ENCODE measurements at places on chromosomes 6 and 20.

- DNase-seq, result no peak
Observed at GRCh38 chr6:19754686-19755085, 82.5 kb upstream of the ID4 start.

- DNase-seq, result no peak
Observed at GRCh38 chr20:1538655-1539054, 18.9 kb downstream of the SIRPD start.

DNA sequence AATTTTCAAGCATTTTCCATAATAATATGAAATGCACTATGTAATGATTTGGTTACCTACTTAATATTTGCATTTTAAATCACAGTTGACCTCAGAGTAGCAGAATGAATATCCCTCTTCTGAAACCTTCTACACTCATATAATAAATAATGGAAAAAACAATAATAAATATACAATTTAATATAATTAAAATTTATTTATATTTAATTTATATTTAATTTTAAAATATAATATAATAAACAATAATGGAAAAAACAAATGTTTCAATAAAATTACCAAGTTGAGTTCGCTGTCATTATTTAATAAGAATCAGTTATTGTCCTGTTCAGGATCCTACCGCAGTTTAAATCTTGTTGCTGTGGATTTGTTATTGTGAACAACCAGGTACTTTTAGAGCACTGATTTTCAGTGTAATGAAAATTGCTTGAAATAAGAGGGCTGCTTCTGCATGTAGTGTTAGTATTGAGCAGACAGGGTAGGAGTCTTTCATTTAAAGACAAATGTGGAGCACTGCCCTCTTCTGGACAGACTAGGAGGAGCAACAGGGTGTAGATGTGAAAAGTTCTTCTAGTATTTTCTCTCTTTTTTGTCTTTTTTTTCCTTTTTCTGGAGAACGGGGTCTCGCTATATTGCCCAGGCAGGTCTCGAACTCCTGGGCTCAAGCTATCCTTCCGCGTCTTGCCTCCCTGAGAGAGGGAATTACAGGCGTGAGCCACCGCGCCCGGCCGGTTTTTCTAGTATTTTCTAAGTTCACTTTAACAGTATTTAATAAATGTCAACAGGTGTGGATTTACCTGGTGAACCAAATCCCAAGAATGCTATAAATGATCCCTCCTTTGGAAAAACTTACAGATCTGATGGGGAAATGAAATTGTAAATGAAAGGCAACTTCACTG lies 13.6 kb downstream of the TRAPPC3L start:
- peak; percentile 49 for DNase-seq

DNA sequence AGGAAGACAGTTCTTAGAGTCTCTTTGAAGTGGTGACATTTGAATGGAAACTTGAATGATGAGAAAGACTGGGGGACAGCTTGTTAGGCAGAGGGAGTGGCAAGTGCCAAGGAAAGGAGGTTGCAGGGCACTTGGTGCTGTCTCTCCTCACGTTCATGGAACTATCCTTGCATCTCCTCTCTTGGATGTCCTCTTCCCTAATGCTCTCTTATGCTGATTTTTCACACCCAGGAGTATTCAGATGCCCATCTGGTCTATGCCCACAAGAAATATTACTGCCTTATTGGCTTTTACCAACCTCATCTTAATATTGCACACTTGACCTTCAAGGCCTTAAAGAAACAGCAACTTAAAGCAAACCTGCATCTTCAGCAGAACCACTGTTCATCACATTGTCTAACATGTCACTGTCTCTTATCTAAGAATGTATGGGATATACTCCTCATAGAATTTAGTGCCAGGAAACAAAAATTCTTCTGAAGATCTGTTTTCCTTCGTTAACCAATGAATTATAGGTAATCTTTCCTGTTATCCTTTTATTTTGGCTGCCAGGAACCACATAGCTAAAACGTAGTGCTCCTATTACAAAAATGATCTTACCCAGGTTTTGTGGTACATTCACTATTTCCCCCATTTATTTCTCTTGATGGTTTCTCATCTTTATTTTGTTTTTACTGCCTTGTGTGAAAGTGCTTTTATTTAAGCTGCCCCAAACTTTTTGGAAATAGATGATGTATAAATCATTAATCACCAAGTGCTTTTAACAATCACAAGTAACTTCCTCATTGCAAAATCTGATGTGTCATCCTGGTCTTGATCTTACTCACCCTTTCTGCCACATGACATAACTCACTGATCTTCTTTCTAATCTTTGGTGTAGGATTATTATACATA lies 12.8 kb downstream of the RGS17 start:
- DNase-seq, result no peak

GRCh38 chr20:15867899-15868298 lies 705.3 kb downstream of the KIF16B start:
- DNase-seq, result no peak

GRCh38 chr6:25640446-25640845 lies 11.6 kb upstream of the SCGN start:
- DNase-seq, result no peak

Measured in activated CD4-positive, alpha-beta T cell treated with anti-CD3 and anti-CD28 coated beads for 4 hours (primary cell).